ENCODE measurements at places on chromosomes 2 and 18. TPM values are rescaled to one million over a fixed set of nuclear protein-coding genes. Genes with fewer than 3 reads are reported as not detected.

DNA sequence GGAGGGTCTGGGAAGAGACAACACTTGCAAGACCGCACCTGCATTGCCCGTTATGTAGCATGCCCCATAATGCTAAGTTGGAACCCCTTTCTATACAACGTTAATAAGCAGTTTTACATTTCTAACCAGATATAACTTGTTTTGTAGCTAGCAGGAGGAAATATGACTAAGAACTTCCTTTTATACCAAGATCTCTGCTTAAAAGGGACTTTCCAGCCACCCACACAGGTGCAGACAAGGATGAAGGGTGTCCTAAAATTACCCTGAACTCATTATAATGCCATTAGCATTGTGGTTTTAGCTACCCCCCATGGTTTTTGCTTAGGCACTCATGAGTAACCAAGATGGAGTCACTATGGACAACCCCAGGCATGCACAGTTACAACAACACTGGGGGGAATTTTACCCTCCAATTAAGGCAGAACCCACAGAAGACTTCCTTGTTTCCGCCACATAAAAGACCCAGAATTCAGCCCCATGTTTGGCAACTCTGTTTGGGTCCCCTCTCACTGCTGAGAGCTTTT lies 362.8 kb downstream of the CBLN2 start:
- no peak for DNase-seq

DNA sequence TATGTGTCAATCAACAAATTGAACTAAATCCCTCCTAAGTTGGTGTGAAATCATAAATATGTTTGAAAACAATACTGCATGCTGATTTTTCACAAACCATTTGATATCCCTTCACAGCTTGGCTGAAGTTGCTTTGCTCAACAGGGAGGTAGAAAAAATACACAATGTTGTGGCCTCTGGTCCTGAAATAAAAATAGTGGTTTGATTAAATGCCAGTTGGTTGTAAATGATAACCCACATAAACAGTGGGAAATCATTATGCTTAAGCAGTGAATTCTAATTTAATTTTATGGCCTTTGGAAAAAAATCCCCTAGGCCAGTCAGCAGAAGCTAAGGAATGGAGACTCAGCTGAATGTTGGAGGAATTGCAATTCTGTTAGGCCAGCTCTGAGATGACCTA lies 359.4 kb upstream of the CWC22 start:
- DNase-seq, result no peak

- no peak for DNase-seq
Measured at GRCh38 chr2:102978091-102978490, 216.3 kb downstream of the TMEM182 start.

DNA sequence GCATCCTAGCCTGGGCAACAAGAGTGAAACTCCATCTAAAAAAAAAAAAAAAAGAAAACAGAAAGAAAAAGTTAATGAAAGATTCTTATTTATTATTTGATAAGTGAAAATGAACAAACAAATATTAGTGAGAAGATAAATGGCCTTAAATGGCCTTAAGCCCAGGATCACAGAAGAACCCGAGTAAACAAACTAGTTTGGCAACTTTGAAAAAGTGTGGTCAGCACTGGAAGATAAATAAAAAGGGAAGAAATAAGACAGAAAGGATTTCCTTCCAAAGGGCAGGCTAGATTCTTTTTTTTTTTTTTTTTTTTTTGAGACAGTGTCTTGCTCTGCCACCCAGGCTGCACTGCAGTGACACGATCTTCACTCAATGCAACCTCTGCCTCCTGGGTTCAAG lies 692.4 kb downstream of the CPS1 start:
- no peak for DNase-seq

- DNase-seq, result no peak
Measured at GRCh38 chr18:48219037-48219809, 190.0 kb downstream of the ZBTB7C start.

GRCh38 chr2:31127931-31128330 lies 10.3 kb downstream of the GALNT14 start:
- DNase-seq, result no peak

DNA sequence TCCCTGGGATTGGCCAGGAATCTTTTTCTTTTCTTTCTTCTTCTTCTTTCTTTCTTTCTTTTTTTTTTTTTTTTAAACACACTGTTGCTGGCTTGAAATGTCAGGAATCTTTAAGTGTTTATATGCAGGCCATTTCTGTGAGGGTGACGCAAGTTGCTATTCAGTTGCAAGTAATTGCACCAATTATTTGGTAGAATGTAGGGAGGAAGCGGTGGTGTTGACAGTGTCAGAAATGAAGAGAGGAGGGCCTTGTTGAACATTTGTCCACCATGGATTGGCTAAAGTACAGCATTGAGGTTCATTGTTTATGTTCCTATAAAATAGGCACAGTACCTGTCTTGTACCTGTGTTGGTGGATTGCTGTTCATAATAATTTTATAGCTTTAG lies 6.5 kb downstream of the RPIA start:
- DNase-seq, result no peak

DNA sequence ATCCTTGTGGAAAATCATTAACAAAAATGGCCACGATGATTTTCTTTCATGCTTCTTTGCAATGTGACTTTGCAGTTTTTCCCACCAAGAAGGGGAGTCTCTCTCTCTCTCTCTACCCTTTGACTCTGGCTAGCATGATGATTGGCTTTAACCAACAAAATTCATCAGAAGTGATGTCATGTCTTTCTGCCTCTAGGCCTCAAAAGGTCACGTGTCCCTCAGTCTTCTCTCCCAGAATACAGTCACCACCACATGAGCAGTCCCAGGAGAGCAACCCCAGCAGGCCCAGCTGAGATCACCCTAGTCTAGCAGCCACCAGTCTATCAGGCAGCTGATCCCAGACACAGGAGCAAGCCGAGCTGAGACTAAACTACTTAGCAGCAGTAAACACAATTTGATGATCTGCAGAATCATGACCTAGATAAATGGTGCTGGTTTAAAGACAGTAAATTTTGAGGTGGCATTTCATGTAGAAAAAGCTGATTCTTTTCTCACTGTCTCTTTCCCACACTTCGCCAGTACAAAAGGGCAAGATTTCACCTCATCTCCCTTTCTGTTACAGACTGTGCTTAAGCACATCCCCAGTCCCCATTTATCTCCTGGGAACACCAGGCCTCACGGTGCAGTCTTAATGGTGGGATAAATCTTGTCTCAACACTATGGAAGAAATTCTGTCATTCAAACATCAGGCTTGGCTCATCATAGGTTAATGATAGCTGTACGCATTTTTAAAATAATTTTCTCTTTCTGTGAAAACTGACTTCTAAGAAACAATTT lies 132.7 kb downstream of the SCG2 start:
- DNase-seq, result no peak

The GCC2 gene
- total RNA-seq, result 42.7 TPM

DNA sequence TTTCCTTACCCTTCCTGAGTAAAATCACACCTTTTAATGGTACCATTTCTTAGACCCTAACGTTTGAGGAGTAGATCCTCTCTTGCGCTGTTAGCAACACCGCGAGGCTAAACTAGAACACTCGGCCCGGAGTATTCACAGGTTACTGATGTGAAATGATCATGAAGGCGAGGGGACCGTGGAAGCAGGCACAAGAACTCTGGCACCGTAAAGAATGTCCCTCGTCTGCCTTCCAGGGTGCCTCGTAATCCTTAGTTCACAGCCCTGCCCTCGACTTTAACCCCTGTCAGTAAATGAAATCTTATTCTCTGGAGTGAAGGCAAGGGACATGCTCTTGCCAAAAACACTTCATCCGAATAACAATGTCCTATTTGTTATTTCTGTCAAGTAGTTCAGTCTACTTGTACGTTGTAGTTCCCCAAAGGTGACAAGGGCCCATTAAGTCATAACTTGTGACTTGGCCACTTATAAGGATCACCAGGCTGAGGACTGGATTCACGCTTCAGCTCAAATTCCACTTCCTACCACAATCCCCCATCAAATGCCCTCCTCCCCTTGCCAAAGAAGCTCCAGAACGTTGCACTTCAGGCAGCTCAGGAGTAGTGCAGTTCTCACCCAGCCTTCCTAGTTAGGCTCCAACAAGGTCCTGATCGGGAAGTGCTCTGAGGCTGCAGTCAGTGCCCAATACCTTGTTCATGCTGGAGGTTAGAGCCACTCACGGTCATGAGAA lies 43.3 kb upstream of the ITM2C start:
- no peak for DNase-seq

DNA sequence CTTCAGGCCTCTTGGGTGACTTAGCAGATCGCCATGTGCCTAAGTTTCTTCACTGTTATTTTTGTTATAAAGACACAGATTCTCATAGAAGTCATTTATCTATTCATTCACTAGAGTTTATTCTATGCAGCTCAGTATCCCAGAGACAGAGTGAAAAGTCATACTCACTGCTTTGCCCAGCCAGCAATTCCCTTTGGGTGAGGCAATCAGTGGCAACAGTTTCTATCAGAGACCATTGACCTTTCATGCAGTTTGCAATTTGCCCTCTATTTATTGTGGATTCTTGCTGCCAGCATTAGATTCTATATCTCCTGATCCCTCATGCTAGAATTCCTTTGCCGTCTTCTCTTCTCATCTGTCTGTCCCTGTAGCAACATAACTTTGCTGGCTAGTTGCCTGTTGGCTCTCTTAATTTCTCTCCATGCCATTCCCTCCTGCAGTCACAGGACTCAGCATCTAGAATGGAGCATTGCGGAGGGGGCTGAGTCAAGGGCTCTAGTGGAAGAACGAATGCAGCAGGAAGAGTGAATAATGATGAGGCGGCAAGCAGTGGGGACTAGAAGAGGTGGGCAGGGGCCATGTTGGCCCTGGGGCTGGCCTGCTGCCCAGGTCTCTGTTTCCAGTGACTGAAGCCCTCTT lies 12.2 kb downstream of the SLC9A4 start:
- no peak for DNase-seq

The ABCB11 gene
- total RNA-seq, result not detected

- no peak for DNase-seq
Measured at GRCh38 chr2:137048455-137048854, 283.1 kb downstream of the THSD7B start.

DNA sequence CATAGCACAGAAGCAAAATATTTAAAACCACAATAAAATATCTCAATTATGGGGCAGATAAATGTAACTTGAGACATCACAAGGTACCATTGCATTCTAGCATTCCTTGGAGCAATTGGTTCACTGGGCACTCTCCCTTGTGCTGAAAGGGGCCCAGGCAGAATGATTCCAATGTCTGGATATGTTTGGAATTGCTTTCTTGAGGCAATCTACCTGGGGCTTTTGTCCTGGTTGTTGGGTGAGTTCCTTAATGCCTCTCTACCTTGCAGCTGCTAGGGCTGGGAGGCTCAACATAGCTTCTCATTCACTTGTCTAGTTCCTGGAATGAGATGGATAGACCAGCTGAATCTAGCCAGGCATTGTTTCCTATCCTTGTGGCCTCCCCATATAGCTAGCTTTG lies 539.6 kb upstream of the FSHR start:
- DNase-seq, result no peak

GRCh38 chr2:45282646-45283045 lies 273.4 kb upstream of the SIX2 start:
- DNase-seq, result no peak

DNA sequence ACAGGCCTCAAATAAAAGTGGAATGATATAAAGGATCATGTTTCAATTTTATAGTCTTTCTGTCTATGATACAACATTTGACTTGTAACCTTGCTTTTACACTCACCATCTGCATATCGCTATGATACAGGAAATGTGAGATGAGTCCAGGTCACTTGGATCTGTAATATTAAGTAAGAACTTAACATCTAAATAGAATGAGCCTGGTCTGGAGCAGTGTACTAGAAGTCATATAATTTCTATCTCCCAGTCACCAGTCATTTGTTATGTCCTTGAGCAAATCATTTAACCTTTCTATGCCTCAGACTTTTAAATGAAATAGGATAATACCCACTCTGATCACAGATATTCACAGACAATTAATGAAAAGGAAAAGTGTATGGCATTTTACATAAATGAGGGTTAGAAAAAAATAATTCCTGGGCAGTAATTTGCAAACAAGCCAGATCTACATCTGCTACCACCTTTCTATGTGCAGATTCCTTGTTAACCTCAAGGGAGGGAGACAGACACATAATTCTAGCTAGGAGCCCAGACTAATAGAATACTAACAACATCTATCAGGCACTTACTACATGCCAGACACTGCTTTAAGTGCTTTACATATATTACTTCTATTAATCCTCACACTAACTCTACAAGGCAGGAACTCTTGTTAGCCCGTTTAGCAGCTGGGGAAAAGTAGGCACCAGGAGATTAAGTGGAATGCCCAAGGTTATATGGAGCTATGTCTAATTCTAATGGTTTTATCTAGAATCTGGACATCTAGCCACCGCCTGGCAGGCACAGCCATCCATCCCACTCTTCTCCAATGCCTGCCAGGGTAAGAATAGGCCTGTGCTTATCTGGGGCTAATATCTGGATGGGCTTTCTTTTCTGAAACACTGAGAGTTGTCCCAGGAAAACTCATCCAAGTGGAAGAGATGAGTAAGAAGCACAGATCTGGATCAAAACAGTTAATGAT lies 313.6 kb upstream of the CDH20 start:
- DNase-seq, result no peak

- DNase-seq, result no peak
Measured at GRCh38 chr2:238114851-238115660, 14.9 kb downstream of the ESPNL start.

DNA sequence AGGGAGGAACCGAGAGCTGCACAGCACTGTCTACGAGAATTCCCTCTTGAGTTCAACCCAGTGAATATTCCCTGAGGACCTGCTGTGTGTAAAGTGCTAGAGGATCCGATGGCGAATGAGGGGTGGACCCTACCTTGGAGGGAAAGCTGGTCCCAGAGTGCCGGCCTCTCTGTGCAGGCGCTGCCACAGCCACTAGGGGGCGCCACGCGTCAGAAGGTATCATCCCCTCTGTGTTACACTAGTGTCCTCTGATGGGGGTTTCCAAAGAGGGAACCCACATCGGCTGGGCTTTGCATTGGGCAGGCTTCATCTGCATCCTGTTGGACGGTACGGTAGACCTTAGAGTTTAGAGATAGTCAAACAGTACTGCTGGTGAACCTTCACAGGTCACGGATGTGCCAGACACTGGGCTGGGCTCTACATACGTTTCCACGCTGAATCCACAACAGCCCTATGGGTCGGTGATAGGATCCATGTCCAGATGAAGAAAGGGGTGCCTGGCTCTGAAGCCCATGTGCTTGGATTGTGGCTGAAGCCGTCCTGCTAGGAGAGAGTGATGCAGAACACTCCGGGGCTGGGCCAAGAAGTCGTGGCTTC lies 39.0 kb downstream of the COA5 start:
- peak; percentile 40 for DNase-seq

The IL1R2 gene
- 0.97 TPM for total RNA-seq

DNA sequence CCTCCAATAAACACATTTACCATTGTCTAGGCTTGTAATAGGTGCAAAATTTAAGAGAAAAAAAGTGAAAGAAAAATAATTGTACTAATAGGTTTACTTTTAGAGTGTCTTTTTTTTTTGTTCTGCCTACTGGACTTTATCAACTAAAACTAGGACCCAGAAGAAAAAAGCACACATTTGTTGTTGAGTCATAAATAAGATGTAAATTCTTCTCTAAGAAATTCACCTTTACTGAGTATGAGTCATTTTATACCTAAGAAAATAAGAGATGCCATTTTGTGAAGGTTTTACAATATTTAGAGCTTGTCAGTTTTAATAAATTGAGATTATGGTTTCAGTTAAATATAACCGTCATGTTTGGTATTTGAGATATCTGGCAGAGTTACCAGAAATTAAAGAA lies 19.2 kb downstream of the FARP2 start:
- DNase-seq, result no peak

The RUFY4 gene
- not detected for total RNA-seq

- DNase-seq, result no peak
Measured at GRCh38 chr18:6607343-6607742, 122.2 kb upstream of the ARHGAP28 start.
